ENCODE measurements at places on chromosomes 7 and 10.

- no peak for DNase-seq
Measured at GRCh38 chr10:43151371-43151770, 13.1 kb downstream of the CSGALNACT2 start.

DNA sequence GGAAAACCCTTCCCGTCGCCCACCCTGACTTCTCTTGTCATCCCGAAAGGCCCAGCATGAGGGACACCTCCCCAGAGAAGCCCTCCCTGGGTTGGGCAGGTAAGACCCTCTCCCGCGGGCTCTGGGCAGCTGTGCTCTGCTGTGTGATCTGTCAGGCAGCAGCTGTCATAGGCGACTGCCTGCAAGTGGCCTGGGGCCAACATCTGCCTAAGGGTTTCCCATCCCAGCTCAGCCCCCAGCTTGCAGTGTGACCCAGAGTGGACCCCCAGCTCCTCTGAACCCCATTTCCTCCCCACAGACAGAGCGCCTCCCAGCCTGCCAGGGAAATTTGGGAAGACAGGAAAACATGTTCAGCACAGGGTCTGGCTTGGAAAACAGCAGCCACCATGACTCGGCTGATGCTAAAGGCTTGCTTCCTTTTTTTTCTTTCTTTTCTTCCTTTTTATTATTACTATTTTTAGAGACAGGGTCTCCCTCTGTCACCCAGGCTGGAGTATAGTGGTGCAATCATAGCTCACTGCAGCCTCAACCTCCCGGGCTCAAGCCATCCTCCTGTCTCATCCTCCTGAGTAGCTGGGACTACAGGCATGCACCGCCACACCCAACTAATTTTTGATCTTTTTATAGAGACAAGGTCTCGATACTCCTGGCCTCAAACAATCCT, 18.3 kb upstream of the TNRC18 start:
- no peak for DNase-seq

DNA sequence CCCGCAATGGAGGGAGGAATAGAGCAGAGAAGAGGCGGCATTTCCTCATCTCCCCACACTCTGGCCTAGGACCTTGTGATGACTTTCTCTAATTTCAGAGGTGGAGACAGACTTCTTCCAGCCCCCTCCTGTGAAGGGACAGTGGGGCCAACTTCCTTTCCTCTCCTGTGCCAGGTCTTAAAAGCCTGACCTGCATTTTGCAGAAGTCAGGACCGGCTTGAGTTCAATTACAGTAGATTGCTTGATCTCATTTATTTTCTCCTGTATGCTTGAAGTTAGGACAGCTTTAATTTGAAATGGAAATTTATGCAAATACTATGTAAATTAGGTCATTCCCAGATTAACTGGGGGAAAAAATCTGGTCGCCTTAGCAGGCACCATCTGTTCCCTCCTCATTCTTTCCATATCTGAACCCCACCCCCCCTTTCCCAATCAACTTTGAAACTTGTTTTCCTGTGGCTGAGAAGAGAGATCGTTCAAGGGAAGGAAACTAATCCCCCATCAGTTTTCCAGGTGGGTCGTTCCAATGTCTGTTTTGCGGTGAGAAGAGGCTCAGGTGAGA, 57.1 kb downstream of the SYPL1 start:
- DNase-seq, result no peak

GRCh38 chr10:89502549-89502948, 32.8 kb downstream of the SLC16A12 start:
- peak; percentile 52 for DNase-seq

- DNase-seq, result no peak
Measured at GRCh38 chr7:44973610-44974401, 5.0 kb downstream of the MYO1G start.

Data from NCI-H226 (cell line).